ELR (cell line): ENCODE measurements at places on chromosomes 1 and 21.

- no peak for DNase-seq
Observed at GRCh38 chr1:88457197-88457596, 226.9 kb upstream of the PKN2 start.

DNA sequence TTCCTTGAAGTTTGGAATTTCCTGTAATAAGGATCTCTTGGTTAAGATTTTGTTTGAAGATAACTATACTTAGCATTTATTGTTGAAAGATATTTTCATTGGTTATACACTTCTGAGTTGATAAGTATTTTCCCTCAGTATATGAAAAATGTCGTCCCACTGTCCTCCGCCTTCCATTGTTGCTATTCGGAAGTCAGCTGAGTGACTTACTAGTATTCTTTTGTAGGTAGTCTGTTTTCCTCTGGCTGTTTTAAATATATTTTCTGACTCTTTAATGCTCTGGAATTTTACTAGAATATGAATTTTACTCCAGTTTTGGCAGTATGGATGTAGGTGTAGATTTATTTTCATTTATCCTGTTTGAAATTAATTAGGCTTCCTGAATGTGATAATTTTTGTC lies 498.7 kb upstream of the NFIA start:
- no peak for DNase-seq

DNA sequence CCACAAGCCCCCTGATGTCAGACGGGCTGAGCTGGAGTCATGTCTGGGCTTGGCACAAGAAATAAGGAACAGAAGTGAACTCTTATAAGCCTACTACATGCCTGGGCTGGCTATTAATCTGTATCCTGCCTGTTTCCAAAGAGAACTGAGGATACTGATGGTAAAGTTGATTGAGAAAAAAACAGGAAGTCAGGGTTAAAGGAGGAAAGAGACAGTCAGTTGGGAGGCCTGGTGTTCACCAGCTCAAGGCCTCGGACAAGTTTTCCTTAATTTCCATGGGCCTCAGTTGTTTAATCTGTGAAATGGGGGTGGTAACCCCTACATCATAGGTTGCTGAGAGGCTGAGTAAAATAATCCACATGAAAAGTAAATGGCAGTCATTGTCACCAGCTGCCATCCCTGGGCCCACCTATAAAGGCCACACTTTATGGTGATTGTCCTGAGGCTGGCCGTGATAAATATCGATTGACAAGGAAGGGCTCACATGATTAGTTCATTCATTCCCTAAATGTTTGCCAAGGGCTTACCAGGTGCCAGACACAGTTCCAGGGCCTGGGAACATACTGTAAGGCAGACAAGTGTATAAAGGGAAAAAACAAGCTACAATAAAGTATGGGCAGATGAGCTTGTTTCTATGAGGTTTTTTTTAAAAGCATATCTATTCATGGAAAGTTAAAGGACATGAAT lies 2.8 kb downstream of the ALDH4A1 start:
- DNase-seq, result no peak

DNA sequence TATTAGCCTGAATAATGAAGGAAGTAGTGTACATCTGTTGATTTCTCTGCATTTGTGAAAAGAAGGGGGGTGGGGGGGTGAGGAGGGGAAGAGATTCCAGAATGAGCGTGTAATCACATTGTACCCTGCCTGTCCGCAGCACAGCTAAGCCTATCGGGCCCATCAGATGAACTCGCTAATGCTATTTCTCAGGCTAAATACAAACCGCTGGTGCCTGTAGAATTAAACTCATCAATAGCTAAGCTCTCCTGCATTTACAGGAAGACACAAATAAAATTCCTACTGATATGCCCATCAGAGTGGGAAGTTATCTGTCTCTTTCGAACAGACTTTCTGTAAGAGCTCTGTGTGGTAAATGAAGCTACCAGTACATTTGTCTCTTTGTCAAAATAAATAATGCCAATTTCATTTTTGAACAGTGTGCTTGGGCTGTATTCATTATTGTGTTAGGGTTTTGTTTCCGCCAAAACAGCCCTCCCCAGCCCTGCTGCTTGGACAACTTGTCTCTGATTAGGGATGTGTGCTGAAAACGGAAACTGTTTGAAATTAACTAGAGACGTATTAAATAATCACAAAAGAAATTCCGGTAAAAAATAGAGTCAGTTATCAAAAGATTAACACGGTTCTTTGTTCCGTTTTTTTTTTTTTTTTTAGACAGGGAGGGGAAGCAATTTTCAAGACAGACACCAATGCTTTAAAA lies 305.4 kb downstream of the TTLL7 start:
- no peak for DNase-seq

DNA sequence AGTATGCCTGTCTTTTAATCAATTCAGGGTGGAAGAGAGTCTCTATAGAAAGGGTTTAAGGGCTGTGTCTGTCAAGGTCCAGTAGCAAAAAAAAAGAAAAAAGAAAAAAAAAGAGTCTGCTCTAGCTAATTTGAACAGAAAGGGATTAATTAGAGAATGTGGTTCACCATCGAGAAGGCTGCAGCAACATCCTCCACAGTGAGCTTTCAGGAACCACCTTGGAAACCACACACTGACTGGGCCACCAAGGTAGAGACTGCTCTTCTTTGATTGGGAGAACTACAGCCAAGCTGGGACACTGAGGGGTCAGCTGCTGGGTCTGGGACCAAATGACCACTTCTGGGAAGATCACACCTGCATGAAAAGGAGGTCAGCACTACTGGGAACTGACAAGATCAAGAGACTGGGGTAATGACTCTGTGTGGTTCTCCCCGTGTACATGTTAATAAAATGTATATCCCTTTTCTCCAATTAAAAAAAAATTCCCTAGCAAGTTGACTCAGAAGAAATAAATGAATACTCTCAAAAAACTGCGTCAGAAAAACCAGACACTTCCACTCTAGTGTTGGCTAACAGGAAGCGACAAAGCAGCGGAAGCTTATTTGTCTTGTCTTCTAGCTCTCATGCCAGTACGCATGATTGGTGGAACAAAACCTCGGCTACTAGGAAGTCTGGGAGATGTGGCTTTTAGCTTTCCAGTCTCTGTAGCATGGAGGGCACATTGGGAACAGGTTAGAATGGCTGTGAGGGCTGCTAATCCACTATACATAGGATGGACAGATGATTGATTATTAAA lies 60.0 kb upstream of the IVNS1ABP start:
- peak; percentile 87 for DNase-seq

DNA sequence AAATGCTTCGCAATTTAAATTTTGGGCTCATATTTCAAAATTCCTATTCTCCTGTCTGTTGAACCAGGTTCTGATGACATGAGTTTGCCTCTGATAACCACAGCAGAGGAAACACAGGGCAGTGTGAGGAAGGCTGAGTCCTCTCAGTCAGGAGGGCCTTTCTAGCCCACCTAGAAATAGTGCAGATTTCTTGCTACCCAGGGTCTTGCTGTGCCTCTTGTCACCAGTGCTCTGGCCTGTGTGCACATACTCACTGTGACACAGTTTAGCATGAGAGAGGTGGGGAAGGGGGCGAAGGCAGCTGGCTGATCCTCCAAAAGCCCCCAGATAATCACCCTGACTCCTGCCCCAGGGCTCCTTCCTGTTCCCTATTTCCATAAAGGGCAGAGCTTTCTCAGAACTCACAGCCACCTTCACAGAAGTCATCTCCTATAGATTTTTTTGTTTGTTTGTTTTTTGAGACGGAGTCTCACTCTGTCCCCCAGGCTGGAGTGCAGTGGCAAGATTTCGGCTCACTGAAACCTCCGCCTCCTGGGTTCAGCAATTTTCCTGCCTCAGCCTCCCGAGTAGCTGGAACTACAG lies 23.7 kb downstream of the ERRFI1 start:
- no peak for DNase-seq

DNA sequence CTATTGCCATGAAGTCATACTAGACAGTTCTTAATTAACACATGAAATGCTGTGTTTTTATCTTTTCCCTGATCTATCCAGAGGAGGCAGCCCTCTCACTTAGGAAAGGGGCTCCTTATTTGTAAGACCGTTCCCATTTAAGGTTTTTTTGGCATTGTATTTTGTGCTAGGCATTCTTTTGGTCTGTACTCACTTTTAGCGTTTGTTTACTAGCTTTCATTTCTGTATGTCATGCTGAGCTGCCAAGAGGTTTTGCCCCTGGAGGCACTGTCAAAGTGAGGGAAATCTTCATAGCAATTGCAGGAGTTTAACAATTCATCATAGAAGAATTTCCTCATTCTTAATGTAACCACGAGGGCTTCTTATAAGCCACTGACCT lies 59.5 kb downstream of the MTR start:
- DNase-seq, result peak; percentile 87

DNA sequence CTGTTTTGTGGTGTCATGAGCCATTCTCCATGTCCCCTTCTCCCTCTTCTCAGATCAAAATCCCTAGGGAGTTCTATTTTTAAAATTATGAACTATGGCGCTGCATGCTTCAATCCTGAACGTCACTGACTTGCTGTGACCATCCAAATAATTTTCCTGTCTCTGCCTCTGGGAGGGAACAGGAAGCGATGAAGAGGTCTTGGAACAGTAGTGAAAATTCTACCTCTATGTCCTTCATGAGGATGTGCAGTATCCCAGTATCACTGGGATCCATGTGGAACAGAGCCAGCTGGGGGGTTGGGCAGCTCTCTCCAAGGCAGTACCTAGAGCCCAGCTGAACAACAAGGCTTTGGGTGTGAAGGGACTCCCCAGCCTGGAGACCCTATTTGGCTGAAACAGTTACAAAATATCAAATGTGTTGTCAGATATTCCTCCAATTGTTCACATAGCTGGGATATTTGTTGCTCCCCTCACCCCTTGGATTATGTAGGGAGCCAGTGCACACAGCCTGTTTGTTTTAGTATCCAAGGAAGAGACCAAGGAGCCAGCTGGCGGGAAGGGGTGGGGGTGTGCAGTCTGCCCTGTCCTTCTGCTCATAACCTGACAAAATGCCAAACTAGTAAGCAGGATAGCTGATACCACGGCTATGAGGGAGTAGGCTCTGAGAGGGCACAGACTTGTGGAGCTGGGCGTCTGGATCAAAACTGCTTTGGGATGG lies 7.6 kb downstream of the DCLRE1B start:
- DNase-seq, result no peak

- DNase-seq, result no peak
Observed at GRCh38 chr1:155192346-155193274, 15.1 kb downstream of the THBS3 start.

DNA sequence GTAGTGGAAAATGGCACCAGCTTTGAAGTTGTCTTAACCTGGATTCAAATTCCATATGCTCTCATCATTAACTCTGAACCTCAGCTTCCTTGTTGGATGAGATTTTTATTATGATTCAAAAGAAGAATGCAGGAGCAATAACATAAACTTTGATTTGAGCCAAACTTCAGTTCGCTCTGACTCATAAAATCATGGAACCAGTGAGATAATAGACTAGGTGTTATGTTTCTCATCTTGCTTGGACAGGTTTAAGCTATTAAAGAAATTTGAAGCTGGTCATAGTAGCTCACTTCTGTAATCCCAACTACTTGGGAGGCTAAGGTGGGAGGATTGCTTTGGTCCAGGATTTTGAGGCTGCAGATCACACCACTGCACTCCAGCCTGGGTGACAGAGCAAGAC lies 172.8 kb downstream of the CLEC20A start:
- DNase-seq, result peak; percentile 38

DNA sequence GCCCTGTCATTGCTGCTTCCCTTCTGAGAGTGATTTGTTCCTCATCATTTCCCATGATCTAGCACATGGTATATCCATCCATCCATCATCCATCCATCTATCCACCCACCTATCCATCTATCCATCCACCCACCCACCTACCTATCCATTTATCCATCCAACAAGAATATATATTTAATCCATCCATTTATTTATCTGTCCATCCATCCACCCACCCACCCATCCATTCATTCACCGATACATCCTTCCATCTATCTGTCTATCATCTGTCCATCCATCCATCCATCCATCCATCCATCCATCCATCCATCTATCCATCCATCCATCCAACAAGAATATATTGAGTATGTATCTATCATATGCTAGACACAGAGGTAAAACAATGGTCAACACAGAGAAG lies 100.0 kb upstream of the ACTL8 start:
- no peak for DNase-seq

DNA sequence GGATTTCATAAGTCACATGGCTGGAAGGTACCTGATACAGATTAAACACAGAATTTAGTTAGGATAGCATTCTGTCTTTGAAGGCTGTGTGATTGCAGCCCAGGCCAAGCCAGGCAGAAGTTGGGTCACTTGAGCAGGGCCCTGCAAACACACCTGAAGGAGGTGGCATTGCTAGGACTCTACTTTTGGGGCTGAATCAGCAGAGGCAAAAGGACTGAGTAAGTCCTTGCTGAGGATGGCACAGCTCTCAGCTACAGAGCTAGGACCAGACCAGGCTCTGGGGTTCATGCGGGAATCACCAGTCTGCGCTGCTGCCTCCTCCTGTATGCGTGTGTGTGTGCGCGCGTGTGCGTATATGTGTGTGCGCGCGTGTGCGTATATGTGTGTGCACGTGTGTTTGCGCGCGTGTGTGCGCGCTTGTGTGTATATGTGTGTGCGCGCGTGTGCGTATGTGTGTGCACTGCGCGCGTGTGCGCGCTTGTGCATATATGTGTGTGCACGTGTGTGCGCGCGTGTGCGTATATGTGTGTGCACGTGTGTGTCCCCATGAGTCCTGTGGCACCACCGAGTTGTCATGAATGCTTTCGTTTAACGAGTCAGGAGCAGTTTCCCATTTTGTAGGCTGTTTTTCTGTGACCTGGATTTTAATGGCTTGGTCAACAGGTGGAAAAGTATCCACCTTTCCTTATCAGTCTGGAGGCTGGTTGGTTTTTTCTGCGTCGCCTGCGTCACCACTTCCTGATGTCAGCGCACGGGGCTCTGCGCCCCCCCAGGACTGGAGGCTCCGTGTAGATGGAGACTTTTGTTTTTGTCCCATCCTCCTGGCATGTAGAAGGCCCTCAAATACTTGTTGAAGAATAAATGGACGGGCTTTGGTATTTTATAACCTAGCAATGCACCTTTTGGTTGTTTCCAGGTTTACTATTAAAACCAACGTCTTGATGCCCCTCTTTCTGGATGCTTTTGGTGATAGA lies 34.7 kb downstream of the ADARB1 start:
- DNase-seq, result no peak

DNA sequence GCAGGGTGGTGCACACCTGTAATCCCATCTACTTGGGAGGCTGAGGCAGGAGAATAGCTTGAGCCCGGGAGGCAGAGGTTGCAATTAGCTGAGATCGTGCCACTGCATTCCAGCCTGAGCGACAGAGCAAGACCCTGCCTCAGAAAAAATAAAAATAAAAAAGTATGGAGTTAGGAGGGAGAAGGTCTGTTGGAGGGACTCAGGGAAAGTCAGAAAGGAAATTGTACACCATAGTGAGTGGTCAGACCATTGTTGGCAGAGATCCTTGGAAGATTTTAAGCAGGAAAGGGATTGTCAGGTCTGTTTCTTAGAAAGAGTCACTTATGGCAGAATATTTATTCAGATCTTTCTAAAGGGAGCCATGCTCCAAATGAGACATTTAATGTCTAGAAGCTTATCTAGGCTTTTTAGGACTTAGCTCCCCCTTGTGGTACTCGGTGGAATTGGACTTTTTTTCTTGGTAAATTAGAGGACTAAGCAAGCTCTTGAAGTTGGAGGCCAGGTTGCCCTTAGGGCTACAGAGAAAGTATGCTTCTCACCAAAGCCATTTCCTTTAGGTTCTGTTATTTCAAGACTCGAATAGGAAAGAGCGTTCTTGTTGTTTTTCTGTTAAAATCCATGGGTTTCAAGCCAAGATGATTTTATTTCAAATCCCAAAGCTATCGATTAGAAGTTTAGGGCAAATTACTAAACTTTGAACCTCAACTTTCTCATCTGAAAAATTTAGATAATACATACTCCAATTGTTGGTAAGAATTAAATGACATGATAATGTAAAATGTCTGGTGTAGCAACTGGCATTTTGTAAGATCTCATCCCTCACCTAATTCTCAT lies 16.5 kb downstream of the MIA3 start:
- DNase-seq, result peak; percentile 90
